Activated naive CD4-positive, alpha-beta T cell treated with anti-CD3 and anti-CD28 coated beads, Interleukin-2, amount 10 ng/mL, durations not matched to agents 7 days and 5 days (primary cell): ENCODE measurements at places on chromosomes 13 and 19.

GRCh38 chr19:5676772-5677105 is 3.6 kb downstream of the MICOS13 start:
- DNase-seq = no peak

DNA sequence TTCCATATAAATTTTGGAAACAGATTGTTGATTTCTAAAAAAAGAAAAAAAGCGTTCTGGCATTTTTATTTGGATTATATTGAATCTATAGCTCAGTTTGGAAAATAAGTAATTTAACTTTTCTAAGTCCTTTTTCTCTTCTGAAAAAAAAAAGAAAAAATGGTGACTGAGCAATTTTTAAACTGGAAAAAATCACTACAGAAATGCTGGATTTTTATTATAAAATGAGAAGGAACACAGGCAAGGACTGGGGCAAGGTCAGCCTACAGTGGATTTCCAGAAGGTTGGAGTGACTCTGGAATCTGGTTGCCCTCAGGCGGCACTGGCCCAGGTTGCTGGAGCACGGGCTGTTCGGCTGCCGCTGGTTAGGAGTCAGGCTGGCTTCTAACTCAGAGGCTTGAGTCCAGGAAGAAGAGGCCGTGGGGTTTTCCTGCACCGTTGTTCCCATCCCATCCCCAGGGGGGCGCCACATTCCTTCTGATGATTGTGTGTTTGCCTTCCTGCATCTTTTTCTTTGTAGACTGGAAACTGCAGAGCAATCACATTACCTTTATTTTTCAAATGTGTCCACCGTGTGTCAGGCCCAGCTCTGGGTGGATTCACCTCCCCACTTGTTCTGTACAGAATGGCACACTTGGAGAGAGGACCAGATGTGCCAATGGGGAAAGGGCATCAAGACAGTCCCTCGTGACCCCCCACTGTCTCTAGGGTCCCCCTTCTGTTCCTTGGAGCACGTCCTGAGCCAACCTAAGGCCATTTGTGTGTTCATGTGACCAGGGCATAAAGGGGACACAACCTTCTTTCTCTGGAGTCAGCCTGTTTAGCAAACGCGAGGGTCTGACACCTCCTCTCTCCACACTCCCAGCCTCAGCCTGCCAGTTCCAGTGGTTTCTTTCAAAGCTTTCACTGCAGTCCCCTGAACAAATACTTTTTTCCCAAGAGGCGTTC is 44.5 kb upstream of the GTF3A start:
- DNase-seq = peak; percentile 75

GRCh38 chr13:83773961-83774360 is 108.3 kb downstream of the SLITRK1 start:
- DNase-seq = no peak

DNA sequence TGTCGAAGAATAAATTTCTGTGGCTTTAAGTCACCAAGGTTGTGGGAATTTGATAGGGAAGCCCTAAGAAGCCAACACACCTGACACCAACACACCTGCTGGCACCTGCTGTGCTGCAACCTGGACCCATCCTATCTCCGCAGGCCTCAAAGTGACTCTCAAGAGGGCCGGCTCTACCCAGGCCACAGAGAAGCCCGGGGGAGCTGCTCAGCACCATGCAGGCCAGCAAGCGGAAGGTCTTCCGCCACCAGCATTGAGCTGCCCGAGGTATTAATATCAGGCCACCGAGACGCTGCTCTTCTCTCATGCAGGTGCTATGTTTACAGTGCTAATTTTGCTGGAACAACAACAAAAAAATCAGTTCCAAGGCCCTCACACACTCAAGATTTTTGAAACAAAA is 32.2 kb upstream of the CD33 start:
- DNase-seq = no peak

GRCh38 chr19:33175156-33175782 is 18.9 kb upstream of the LRP3 start:
- no peak for DNase-seq

- DNase-seq = no peak
These were observed 155.7 kb downstream of the SLC7A1 start for GRCh38 chr13:29439601-29440388.

DNA sequence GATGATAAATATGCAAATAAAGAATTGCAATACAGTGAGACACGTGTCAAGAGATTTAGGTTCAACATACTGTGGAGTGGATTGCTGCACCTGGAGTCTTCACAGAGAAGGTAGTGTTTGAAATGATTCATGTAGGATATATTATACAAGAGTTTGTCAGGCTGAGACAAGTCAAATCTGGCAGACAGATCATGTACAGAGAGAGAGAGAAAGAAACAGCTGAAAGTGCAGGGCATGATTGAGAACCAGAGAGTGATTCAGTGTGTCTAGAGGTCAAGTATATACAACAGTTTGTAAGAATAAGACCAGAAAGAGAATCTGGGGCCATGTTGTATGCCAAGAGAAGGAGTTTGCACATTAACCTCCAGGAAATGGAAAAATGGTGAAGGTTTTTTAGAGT is 2.1 kb upstream of the VWA8 start:
- no peak for DNase-seq

DNA sequence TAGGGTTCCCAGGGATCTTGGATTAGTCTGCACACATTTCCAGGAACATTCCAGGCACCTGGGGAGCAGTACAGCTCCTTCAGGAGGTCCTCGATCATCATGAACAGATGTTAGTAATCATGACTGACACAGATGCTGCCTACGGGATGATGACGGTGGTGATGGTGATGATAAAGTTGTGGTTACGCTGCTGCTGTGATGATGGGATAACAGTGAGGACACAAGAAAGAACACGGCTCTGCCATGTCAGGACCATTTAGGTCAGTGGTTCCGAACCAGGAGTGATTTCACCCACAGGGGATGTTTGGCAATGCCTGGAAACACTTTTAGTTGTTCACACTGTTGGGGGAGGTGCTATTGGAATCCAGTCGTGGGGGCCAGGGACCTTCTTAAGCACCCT is 1193.0 kb downstream of the UQCRFS1 start:
- DNase-seq = no peak

- DNase-seq = peak; percentile 93
These were observed at the start of gene TPM4 for GRCh38 chr19:16076154-16076957. Gene TPM4 (plus strand): TSS chr19:16076495. CDS start chr19:16076566, 71 bp downstream.

- DNase-seq = no peak
These were observed 5.6 kb downstream of the RPL36 start for GRCh38 chr19:5695649-5696195.

DNA sequence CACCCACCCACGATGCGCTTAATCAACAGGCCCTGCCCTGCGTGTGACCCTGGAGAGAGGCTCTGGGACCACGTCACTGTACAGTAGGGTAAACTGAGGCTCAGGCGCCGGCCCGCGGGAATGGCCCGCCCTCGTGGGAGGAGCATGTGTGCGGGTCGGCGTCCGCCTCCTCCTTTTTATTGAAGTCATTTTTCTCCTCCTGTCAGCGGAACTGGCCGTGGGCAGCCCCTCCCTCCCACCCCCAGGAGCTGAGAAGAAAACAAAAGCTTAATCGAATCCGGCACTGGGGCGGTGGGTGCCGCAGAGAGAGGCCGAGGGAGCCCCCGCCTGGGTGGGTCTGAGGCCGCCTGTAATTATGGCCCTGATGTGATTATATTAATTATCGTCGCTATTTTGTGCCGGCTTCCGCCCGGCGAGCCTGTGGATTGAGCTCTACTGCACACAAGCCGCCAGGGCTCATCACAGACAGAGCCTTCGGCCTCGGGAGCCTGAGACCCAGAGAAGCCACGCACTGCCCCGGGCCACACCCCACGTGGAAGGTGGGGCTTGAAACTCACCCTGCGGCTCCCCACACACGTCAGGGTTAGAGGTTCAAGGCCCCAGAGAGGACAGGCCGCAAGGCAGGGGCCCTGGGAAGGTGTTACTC is 7.0 kb downstream of the C2CD4C start:
- DNase-seq = no peak

DNA sequence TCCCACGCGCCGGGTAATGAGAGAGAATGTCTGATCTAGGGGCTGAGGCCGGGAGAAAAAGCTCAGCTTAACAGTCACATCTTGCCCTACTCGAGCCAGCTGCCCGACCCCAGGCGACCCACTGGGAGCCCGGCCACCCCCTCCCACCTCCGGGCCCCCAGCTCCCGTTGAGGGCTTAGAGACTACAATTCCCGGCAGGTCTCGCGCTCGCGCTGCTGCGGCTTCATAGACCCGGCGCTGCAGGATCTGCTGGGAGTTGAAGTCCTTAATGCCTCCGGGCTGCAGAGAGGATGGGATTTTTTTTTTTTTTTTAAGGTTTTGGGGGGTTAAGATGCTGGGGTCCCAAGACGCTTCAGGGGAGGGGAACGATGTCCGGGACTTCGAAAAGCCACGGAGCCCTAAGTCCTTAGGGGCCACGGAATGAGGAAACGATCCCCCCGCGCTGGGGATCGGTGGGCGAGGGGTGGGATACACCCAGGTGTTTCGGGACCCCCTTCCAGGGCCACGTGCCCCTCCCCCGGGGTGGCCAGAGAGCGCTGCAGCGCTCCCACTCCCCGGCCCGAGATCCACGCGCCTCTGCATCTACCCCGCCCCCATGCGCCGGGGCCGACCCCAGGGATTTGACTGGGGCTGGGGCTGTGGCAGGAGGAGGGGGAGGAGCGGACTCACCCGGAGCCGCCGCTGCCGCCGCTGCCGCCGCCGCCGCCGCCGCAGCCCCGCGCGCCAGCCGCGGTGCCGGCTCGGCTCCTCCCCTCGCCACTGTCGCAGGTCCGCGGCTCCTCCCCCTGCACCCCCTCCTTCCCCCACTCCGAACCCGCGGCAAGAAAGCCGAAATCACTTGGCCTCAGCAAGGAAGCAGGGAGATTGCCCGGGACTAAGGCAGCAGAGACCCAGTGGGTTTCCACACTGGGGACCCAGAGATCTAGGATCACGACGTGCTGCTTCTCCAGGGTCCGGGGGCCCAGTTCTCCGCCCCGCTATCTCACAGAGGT is at the start of gene SYT3:
TSS of gene SYT3 (minus strand) at position 761 of the 992 bp plus-strand sequence. CDS start 2,470 bp downstream, outside the sequence.
- peak; percentile 24 for DNase-seq

DNA sequence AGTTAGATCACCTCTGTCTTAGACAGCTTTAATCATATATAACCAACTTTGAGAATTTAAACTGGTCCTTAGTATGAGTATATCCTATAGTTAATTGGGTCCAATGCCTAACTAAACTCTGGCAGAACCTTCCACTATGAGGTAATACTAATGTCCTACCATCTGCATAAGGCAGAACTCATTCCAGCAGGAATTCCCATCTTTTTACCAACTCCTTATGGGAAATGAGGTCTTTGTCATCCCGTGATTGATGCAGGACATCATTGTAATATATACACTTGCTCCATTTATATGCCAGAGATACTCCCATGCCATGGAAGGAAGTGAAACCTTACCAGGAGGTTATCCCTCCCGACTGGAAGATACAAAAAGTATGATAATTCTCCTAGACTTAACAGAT is 2.8 kb downstream of the KCTD4 start:
- no peak for DNase-seq

DNA sequence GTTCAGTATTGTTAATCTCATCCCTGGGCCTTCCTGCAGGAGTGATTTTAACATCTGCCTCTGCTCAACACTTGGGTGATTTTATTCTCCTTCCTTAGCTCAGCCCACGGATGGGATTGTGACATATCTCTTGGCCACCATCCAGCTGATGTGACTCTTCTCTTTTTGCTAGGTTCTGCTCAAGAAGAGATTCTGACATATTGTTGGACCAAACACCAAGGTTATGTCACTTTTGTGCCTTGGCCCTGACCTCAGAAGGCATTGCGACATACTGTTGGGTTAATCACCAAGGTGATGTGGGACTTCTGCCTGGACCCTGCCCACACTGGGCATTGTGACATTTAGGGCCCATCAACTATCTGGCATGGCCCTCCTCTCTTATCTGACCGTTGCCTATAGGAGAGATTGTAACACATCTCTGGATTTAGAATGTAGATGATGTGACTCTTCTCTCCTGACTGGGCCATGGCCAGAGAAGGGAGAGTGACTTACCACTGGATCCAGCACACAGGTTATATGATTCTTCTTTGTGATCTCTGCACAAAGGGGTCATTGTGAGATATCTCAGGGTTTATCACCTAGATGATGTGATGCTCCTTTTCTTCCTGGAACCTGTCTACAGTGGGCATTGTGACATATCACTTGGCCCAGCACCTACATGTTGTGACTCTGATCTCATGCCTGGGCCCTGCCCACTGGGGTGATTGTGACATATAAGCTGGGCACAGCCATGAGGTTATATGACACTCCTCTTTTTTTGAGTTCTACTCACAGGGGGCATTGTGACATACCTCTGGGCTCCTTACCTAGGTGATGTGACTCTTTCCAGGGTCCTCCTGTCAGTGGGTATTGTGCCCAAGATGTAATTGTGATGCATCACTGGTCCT is 88.8 kb downstream of the ZNF429 start:
- DNase-seq = no peak

DNA sequence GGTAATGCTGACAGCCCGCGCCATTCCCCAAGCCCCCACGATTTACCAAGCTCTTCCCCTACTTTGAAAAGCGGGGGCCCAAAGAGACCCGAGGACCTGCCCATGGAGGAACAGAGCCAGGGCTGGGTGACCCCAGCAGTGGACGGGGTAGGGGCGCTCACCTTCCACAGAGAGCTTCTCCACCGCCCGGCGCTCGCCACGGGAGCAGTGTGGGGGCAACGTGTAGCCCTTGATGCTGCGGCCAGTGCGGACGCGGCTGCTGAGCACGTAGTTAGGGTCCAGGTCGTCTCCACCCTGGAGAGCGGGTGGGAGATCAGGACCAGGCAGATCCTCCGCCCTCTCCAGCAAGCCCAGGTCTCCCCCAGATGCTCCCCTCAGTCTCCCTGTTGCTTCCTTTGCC is 7.4 kb downstream of the CKM start:
- no peak for DNase-seq

DNA sequence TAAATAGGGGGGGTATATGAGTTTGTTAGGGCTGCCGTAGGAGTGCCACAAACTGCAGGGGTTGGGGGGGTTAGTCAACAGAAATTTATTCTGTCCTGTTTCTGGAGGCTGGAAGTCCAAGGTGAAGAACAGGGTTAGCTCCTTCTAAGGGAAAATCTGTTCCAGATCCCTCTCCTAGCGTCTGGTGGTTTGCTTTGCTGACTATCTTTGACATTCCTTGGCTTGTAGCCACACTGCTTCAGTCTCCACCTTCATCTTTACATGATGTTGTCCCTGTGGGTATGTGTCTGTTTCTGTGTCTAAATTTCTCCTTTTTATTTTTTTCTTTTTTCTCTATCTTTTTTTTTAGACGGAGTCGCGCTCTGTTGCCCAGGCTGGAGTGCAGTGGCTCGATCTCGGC is 8.1 kb upstream of the ICAM1 start:
- no peak for DNase-seq

GRCh38 chr13:31896427-31896826 is 135.1 kb upstream of the FRY start:
- DNase-seq = no peak

DNA sequence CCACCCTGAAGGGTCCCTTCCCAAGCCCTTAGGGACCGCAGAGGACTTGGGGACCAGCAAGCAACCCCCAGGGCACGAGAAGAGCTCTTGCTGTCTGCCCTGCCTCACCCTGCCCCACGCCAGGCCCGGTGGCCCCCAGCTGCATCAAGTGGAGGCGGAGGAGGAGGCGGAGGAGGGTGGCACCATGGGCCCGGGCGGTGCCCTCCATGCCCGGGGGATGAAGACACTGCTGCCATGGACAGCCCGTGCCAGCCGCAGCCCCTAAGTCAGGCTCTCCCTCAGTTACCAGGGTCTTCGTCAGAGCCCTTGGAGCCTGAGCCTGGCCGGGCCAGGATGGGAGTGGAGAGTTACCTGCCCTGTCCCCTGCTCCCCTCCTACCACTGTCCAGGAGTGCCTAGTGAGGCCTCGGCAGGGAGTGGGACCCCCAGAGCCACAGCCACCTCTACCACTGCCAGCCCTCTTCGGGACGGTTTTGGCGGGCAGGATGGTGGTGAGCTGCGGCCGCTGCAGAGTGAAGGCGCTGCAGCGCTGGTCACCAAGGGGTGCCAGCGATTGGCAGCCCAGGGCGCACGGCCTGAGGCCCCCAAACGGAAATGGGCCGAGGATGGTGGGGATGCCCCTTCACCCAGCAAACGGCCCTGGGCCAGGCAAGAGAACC is 1.5 kb downstream of the EGLN2 start:
- DNase-seq = no peak
